ENCODE measurements at places on chromosomes 12 and 14.
A peak's percentile ranks its signal among the peaks of the same experiment; 100 is the strongest.

DNA sequence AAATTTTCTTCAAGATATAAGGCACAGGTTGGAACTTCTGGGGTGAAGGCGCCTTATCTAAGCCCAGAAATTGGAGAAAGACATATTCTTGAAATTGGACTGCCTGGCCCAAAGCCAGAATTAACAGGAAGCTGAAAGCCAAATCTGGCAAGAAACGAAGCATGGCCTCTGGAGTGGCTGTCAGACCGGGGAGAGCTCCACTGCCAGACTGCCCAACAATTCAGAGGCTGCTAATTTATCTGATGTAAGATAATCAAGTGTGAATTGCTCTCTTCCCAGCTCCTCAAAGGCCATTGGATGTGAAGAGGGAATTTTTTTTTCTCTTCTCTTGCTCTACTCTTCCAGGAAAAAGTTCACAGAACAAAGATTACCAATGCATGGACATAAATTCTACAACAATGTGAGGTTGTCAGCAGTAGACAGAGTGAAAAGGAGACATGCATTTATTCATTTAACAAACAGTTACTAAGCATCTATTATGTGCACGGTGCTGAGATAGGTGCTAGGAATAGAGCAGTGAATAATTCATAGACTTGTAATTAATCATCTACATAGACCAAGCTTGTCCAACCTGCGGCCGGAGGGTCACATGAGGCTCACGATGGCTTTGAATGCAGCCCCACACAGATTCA lies at the start of gene GDF3:
TSS of gene GDF3 (minus strand) at position 210 of the 632 bp plus-strand sequence. CDS start at position 163, 47 bp downstream.
- peak; percentile 26 for DNase-seq

GRCh38 chr12:68536885-68537485 lies 73.7 kb upstream of the RAP1B start:
- DNase-seq: no peak

- peak; percentile 97 for DNase-seq
These were observed 64.5 kb downstream of the KLHL28 start for GRCh38 chr14:44897041-44897844.

DNA sequence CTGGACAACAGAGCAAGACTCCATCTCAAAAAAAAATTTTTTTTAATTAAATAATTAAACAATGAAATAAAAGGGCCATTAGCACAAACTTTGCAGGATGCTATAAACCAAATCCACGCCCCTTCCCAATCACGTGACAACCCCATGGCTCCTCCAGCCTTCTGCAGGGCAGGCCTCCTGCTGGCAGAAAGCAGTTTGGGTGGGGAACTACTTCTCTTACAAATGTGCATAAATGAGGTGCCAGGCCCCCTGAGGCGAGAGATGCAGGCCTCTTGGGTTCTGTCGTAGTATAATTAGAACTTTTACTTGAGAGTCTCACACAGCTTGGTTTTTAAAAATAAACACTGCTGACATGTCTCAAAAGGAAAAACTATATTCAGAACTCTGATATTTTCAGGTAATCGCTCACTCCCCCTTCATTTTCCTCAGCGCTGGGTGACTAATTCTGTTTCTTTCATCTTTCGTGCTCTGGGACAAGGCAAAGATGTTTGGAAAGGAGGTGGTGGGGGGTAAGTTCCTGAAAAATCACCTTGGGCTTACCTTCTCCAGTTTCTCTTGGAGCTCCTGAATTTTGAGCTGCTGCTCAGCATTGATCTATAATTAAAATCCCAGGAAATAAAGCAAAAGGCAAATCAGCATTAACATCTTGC lies 101.7 kb downstream of the CIT start:
- peak; percentile 15 for DNase-seq

- DNase-seq: no peak
These were observed 22.0 kb downstream of the SLC25A29 start for GRCh38 chr14:100283984-100284881.

- DNase-seq: peak; percentile 70
These were observed 6.3 kb downstream of the TNFRSF1A start for GRCh38 chr12:6335451-6336078.

DNA sequence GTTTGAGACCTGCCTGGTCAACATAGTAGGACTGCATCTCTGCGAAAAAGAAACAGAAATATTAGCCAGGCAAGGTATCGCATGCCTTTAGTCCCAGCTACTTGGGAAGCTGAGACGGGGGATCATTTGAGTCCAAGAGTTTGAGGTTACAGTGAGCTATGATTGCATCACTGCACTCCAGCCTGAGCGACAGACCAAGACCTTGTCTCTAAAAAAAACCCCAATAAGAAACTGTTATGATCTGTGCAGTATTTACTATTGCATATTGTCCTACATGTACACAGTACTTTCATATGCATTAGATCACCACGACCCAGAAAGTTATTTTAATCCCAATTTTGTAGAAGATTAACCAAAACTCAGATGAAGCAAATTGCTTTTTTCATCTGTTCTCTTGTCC lies 187.5 kb downstream of the PCNX1 start:
- DNase-seq: no peak

GRCh38 chr14:21213652-21214051 lies 55.6 kb downstream of the HNRNPC start:
- no peak for DNase-seq

DNA sequence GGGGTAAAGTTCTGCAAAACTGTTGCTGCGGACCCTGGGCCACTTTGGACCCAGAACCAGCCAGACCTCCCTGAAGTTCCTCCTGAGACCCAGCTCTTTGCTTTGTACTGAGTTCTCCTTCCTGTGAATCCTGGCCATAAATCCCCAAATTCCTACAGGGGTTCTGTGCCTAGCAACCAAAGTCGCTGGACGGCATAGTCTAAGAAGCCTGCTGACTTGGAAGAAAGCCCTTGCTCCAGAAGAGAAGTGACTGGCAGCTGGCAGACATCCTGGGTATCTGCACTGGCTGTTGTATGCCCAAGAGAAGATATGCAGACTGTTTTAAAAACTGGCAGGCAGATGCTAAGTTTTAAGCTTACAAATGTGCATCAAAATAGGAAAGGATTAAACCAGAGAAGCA lies 99.9 kb upstream of the SLC24A4 start:
- no peak for DNase-seq

DNA sequence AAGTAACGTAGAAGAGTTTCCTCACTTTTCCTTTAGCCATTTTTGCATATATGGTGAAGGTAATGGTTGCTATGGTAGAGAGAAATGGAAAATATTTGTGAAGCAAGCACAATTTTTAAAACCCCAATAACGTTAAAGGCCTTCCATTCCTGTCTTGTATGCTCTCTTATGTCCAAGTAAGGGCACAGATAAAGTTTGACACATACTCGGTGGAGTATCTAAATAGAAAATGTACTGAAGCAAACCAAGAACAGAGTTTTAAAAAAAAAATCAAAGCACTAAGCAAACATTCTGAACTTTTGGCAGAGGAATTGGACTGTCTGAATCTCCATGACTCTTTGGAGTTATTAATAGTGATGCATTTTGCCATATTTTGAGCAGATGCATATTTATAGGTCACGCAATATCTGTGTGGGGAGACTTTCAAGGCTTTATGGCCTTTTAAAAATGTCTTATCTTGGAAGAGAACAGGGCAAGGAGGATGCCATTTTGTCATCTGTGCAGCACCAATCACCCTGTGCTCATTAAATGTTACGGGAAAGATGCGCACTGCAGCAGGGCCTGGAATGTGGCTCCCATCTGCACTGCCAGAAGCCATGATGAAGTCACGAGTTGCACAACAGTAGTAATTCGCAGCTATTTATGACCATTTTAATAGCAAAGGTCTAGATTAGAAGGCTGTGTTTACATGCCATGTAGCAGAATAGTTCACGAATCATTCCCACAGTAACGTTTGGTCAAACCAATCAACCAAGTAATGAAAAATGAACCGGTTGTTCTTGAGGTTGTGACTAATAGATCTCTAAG lies 23.3 kb upstream of the AMIGO2 start:
- no peak for DNase-seq

DNA sequence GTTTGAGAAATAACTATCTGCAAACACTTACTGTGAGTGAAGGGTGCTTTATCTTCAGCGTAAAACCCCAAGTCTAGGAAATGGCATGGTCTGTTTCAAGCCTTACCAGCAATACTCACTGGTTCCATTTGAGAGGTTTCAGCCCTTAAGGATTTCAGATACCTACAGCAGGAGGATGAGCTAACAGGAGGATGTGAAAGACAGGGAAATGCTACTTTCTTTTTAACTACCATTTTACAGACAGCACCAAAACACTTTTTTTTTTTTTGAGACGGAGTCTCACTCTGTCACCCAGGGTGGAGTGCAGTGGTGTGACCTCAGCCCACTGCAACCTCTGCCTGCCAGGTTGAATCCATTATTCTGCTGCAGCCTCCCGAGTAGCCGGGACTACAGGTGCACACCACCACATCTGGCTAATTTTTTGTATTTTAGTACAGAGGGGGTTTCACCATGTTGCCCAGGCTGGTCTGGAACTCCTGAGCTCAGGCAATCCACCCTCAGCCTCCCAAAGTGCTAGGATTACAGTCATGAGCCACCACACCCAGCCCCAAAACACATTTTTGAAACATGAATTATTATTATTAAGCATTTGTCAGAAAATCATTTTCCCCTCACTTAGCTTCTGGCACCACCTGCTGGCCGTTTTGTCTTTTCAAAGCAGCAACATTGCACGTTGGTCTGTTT lies 4.6 kb downstream of the MTRFR start:
- DNase-seq: peak; percentile 66

GRCh38 chr12:102669056-102669455 lies 188.7 kb upstream of the IGF1 start:
- no peak for DNase-seq

DNA sequence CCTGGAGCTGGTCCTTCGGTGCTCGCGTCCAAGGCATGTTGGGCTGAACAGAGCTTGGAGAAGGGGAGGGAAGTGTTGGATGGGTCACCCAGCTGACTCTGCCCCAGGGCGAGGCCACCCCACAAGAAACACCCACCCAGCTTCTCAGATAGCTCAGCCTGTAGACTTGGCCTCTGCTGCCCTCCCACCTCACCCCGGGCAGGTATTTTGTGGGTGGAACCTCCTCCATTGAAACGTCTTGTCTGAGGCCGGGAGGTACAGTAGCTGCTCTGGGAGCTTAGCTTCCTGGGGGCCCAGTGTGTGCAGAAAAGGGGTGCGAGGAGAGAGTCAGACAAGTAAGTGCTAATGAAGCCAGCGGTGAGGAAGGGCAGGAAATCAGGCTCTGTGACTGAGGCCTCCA lies 54.8 kb upstream of the TSPAN9 start:
- no peak for DNase-seq

DNA sequence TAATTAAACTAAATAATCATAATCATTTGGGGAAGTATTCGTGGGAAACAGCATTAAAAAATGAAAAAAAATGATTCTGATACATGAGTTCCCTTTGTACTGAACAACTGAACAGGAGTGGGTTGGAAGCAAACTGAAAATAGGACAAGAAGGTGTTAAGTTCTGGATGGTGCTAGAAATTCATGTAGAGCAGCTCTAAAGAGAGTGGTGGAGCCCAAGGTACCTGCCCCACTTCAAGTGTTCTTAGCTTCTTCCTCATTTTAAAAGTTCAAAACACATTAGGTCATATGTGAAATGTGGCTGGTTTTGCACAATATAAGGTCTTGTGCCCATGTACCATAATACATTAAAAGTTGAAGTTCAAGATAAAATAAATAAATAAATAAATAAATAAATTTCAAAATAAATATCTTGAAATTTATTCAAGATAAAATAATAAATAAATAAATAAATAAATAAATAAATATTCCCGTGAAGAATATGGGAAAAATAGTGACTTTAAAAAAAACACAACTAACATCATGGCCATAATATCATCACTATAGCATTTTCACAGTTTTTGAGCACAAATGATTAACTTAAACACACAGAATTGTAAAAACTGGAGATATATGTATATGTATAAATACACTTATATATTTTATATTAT lies 191.5 kb upstream of the PRKD1 start:
- no peak for DNase-seq

- DNase-seq: no peak
These were observed 310.2 kb downstream of the GLT1D1 start for GRCh38 chr12:129163461-129163860.

- no peak for DNase-seq
These were observed 505 bp upstream of the DENND5B start for GRCh38 chr12:31591380-31591901.

Measured in A673 (cell line).